DMS 273 treated with DMSO at 0.1 percent for 48 hours (cell line): ENCODE measurements at places on chromosomes 12 and 14.

DNA sequence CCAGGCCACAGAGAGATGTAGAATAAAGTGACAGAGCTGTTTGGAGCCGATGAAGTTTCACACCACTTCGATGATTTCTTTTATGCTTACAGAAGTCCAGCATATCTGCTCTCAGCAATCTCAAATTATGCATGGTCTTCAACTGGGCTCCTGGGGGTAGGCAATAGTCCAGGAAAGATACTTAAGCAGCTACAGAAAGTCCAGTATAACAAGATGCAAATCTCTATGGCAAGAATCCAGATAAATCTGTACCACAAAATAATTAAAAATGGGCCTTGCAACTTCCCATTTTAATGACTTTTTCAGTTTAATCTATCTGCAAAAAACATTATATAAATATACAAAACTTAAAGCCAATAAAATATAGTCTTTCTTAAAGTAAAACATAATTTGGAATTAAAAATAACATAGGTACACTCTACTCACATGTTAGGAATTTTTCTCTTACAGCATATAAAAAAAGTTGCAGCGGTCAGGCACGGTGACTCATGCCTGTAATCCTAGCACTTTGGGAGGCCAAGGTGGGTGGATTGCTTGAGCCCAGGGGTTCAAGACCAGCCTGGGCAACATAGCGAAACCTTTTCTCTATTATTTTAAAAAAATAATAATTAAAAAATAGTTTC is 20.5 kb upstream of the RAD51AP1 start:
- no peak for DNase-seq

DNA sequence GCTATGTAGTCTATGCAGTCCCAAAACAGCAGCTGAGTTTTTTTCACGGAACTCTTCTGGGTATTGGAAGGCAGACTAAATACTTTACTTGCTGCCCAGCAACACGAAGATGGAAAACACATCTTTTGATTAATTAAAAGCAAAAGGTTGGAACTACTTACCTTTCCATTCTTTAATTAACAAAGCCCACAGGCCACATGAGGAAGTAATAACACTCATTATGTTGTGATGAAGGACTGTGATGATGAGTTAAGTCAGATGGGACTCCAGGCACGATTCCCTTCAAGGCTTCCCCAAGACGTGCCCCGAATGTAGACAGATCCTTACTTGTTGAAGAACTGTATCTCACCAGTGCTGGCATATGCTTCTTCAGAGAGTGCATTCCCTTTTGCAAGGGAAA is 129.0 kb downstream of the WIF1 start:
- no peak for DNase-seq

- DNase-seq: no peak
Measured at GRCh38 chr14:48582938-48583337, 907.5 kb upstream of the MDGA2 start.

- no peak for DNase-seq
Measured at GRCh38 chr12:4216187-4216927, 57.2 kb upstream of the CCND2 start.

- DNase-seq: no peak
Measured at GRCh38 chr14:44383636-44384035, 123.4 kb downstream of the FSCB start.

DNA sequence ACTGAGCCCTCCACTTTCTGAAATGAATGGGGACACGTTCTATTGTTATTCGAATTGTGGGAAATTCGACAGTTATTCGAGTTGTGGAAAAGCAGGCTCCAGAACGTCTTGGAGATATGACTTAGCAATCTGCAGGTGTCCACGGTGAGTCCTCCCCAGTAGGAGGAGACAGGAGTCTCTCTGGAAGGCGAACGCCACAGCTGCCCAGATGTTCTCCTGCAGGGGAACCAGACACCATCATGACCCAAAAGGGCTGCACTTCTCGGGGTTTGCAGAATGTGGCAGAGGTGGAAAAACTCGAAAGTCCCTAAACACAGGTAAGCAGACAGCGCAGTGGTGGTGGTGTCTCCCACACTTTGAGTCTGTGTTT is 363.6 kb upstream of the SFSWAP start:
- DNase-seq: no peak

DNA sequence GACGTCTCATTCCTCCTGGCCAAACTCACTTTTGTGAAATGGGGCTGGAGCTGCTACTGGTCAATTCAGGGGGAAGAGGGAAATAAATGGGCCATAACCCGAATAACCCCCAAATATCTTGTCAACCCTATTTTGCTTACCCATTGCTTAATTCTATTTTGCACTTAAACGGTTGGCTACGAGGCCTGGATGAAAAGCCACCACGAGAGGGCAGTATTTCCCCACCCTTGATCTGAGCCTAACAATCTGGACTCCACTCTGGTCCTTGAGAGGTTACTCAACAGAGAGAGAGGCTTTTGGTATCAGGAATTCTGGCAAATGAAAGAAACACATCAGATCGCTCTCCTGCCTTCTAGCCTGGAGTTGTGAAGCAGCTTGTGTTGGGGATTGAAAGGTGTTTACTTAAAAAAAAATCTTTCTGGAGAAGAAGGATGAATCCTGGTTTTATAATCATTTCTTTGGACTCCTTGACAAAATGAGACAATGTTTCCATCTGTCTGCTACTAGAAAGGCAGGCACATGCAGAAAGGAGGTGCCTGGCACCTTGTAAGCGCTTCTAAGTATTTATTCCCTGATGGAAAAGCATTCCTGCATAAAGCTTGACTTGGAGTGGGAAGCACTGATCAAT is 22.4 kb upstream of the FBXO21 start:
- DNase-seq: peak; percentile 28
